ENCODE measurements at places on chromosomes 7 and 10. TPM values are rescaled to one million over a fixed set of nuclear protein-coding genes. Genes with fewer than 3 reads are reported as not detected.

MPLKIP gene
- 38.8 TPM for total RNA-seq

HECW1 gene
- total RNA-seq = 12.7 TPM

ZNF716 gene
- not detected for total RNA-seq

PNLIP gene
- not detected for total RNA-seq

TLX1 gene
- not detected for total RNA-seq

MRPS33 gene
- 123 TPM for total RNA-seq

SAMD9 gene
- 6.9 TPM for total RNA-seq

ZP3 gene
- total RNA-seq = 19.3 TPM

FAM25C gene
- total RNA-seq = not detected

CDHR3 gene
- 5.4 TPM for total RNA-seq

ABCC2 gene
- 164 TPM for total RNA-seq

CPA2 gene
- 0.09 TPM for total RNA-seq

PNLIPRP1 gene
- not detected for total RNA-seq

VWC2 gene
- not detected for total RNA-seq

MRLN gene
- total RNA-seq = not detected

RAB11FIP2 gene
- 8.6 TPM for total RNA-seq

EBF3 gene
- 0.14 TPM for total RNA-seq

CFAP46 gene
- total RNA-seq = 1.4 TPM

CDH23 gene
- 2.0 TPM for total RNA-seq

HOXA9 gene
- 0.63 TPM for total RNA-seq

RTKN2 gene
- 0.88 TPM for total RNA-seq

POLR2J2 gene
- total RNA-seq = 0.27 TPM

LIPF gene
- total RNA-seq = not detected

FXYD4 gene
- not detected for total RNA-seq

VPS37D gene
- total RNA-seq = 6.4 TPM

SPDYE9 gene
- not detected for total RNA-seq

TEX36 gene
- not detected for total RNA-seq

CYP17A1 gene
- 0.05 TPM for total RNA-seq

ADARB2 gene
- not detected for total RNA-seq

CTAGE15 gene
- not detected for total RNA-seq
